ENCODE measurements at places on chromosomes 1 and 21.

DNA sequence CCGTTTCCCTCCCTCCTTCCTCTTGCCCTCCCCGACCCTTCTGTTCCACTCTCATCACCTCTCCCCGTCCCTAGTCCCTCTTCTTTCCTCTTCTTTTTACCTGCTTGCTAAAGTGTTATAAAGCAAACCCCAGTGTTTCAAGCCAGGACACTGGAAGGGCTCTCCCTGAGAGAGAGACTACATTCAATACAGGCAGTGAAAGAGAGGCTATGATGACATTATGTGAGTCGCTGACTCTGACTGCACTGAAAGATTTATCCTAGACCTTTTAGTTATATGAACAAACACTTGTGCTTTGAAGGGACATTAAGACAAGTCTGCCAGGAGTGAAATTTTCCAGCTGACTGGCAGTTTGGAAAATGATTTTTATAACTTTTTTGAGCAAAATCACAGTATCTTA lies 155.7 kb downstream of the S1PR1 start:
- no peak for DNase-seq

DNA sequence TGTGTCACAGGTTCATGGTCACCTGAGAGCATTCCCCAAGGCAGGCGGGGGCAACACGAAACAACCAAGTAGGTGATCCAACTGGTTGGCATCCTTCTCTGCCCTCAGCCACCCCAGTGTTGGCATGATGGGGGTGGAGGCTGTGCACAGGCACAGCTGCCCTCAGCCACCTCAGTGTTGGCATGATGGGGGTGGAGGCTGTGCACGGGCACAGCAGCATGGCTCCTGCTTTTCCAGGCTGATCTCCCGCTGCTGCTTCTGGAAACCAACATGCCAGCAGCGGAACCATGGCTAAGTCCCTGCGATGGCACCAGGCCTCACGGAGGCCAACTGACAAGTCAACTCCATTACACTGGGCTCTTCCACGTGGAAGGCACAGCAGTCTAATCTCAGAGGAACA lies 447.8 kb downstream of the PTPRU start:
- DNase-seq = no peak

GRCh38 chr1:228664399-228664914 lies 70.8 kb upstream of the RHOU start:
- DNase-seq = peak; percentile 57

- no peak for DNase-seq
Observed at GRCh38 chr1:162639718-162640117, 7.5 kb downstream of the DDR2 start.

- no peak for DNase-seq
Observed at GRCh38 chr1:91761295-91761721, 124.6 kb downstream of the TGFBR3 start.

GRCh38 chr1:70409136-70409535 lies 1.9 kb upstream of the CTH start:
- DNase-seq = no peak

GRCh38 chr1:207017615-207018559 lies 14.7 kb downstream of the C1orf116 start:
- no peak for DNase-seq

DNA sequence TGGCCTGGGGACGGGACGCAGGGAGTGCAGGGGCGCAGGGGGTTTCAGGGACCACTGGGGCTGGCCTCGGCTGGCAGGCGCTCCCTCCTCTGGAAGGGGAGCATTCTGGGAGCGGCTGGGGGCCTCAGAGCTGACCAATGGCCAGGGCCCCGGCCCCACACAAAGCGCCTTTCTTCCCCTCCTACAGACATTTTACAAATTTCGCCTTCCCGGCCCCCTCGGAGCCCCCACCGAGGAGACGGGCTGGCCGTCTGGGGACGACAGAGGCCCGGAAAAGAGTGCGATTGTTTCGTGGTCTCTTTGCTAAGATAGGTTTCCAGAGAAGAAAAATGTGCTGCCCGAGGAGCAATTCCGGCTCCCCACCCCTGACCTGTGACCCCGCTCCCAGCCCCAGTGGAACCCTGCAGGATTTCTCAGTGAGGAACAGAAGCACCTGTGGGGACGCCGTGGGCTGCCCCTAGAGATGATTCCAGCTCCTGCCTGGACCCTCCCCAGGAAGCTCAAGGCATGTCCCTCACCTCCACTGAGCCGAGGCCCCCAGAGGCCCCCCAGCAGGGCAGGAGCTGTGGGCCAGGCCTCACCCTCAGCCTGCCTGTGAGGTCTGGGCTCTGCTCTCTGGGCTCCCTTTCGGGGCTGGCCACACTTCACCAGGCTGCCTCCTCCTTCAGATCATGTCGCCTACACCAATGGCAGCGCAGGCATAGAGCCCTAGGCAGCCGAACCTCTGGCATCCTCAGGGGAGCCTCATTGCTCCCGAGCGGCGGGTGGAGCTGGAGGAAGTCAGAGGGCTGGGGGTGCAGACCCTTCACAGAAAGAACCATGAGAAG lies 15.0 kb upstream of the PLEKHG5 start:
- DNase-seq = no peak
